ENCODE measurements at places on chromosomes 12 and 14.

GRCh38 chr14:73877790-73878189 is 8.9 kb upstream of the ZNF410 start:
- no peak for DNase-seq

GRCh38 chr14:64038841-64039542 is 186.2 kb downstream of the SYNE2 start:
- no peak for DNase-seq

DNA sequence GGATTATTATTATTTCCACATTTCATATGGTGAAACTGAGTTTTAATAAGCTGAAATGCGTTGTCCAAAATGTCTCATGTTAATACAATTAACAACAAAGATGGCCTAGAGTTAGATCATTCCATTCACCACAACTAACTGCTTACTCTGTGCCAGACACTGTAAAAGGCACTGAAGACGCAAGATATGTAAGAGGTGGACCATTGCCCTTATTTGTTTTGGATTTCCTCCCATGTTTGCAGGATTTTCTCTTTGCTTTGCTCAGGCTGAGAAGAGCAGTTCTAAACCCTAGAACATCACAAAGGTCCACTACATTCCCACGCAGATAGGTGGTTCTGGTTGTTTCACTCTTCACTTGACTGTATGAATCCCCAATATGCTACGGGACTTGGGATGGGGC is 324.4 kb upstream of the KITLG start:
- no peak for DNase-seq

DNA sequence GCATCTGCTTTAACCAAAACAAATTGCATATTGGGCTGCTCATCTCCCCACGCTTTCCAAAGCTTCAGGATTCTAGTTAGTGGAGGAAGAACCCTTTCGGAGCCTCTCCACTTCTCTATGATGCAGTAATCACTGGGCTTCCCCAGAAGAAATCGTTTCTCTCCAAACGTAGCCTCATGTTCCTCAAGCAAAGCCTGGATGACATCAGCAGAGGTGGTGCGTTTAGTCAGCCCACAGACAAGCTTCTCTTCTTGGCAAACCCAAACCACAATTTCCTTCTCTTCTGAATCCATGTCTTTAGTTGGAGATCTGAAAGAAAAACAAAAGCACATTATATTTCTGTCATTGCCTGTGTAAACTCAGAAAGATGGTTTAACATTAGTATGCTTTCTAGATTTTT is 30.6 kb downstream of the RASSF9 start:
- no peak for DNase-seq

DNA sequence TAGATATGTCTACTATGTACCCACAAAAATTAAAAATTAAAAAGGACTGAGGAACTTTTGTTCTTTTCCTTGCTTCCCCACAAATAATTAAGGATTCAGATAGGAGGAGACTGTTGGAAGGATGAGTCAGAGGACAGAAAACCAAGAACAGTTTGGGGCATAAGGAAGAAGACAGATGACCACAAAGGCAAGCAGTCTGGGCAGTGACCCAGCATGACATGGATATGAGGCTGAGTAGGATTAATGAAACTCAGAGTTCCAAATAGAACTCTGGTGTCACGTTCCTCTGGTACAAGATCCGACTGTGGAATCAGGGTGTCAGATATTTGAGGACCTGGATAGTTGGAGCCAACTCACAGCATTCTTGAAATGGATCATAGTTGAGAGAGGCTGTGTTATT is 89.3 kb upstream of the SLC38A4 start:
- DNase-seq: no peak

- no peak for DNase-seq
Measured at GRCh38 chr12:89740943-89741342, 32.3 kb upstream of the ATP2B1 start.

GRCh38 chr12:110743571-110744093 is 941 bp upstream of the PPP1CC start:
- peak; percentile 32 for DNase-seq

DNA sequence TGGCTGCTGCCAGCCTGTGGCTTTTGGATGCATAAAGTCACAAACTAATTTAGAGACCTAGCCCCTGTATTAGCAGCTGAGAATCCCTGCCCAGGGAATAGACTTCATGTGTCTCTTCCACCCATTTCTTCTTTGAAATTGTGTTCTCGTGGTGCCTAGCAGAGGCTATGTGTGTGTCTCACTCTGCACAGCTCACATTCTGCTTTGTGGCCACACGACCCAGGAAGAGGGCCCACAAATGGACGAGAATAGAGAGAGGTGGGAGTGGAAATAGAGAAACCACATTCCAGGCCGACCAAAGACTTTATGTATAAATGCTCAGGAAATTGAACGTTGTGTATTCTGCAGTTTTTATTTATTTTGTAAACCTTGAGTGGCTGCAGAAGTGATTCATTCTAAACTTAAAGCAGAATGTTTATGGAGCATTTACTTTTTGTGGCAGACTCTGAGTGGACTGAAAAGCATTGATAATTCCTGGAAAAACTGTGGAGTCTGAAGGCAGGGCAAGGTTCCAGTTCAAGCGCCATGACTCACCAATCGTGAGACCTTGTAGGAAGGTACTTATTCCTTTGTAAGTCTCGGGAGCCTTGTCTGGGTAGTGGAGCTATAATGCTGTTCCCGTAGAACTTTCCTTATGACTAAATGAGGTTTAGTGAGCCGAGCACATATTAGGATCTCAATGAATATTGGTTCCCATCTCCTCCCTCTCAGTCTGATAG is 9.1 kb downstream of the B4GALNT3 start:
- DNase-seq: no peak

DNA sequence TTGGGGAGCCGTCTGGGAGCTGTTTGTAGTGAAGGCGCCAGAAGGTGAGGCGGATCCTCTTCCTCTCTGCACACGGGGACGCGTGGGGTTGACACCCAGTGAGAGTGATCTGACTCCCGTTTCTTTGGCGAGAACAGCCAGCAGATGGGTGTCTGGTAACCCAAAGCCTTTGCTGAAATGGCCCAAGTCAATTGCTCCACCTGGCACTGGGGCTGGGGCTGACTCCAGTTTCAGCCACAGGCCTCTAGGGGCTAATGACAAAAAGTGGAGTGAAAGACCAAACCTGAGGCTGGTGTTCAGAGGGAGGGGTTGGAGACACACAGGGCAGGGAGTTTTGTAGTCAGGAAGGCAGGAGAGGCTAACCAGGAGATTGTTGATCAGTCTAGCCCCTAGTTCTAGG is 87.0 kb downstream of the FRMD6 start:
- DNase-seq: no peak
